CD4-positive, alpha-beta T cell treated with Interferon gamma for 1 hour (primary cell): ENCODE measurements at places on chromosomes 12 and 14.

GRCh38 chr14:68191567-68192321 lies 372.2 kb downstream of the RAD51B start:
- DNase-seq = no peak

DNA sequence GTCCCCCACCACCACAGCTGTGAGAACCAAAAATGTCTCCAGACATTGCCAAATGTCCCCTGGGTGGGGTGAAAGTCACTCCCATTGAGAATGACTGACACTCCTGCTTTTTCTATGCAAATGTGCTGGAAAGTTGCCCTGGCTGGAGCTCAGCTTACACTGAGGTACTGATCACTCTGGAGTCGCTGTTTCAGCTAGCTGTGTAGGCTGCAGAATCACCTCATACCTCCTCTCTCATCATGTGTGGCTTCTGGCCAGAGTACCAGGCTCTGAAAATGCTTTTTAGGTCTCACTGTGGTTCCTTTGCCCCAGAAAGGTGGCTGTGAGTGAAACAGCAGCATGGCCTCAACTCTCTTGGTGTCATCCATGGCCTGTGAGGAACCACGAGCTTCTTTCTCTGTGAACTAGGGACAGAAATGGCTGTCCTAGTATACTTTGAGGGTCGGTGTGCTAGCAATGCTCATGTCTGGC lies 414.4 kb downstream of the DPF3 start:
- DNase-seq = no peak

DNA sequence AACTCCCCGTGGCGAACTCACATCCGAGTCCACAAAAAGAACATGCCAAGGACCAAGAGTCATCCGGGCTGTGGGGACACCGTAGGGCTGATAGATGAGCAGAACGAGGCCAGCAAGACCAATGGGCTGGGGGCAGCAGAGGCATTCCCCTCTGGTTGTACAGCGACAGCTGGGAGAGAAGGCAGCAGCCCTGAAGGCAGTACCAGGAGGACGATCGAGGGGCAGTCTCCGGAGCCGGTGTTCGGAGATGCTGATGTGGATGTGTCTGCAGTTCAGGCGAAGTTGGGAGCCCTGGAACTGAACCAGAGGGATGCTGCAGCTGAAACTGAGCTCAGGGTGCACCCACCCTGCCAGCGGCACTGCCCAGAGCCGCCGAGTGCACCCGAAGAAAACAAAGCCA lies 50.7 kb downstream of the TBC1D30 start:
- no peak for DNase-seq

DNA sequence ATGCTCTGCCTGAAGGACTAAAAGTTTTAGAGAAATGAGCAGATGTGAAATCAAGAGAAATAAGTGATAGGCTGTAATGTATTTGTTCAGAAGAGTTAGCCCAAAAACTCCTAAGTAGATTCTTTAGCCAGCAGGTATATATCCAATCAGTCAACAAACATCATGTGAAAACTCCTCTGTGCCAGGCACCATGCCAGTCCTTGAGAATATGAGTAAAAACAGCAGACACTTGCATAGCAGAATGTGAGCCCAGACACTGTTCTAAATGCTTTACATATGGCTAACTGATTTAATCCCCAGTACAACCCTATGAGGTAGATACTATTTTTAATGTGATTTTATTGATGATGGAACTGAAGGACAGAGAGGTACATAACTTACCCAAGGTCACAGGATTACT lies 329.8 kb downstream of the PAWR start:
- no peak for DNase-seq

DNA sequence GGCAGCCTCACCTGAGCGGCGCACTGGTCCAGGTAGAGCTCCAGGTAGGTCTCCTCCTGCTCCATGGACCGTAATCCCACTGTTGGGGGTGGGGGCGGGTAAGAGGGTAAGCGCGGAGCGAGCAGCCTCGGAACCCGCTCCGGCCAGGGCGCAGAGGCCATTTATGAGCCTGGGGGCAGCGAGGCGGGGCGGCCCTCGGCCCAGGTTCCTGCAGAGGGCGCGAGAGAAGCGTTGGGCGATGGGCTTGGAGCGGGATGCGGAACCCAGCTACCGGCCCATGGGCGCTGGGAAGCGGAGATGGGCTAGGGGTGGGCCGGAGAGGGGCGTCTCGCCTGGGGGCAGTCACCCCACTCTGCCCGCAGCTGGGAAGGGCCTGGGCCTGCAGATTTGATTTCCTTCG lies at the start of gene TBPL2:
Gene TBPL2, minus strand, starts transcription at position 232 of the 400 bp plus-strand sequence. Its CDS starts 167 bp downstream, at position 65.
- no peak for DNase-seq

DNA sequence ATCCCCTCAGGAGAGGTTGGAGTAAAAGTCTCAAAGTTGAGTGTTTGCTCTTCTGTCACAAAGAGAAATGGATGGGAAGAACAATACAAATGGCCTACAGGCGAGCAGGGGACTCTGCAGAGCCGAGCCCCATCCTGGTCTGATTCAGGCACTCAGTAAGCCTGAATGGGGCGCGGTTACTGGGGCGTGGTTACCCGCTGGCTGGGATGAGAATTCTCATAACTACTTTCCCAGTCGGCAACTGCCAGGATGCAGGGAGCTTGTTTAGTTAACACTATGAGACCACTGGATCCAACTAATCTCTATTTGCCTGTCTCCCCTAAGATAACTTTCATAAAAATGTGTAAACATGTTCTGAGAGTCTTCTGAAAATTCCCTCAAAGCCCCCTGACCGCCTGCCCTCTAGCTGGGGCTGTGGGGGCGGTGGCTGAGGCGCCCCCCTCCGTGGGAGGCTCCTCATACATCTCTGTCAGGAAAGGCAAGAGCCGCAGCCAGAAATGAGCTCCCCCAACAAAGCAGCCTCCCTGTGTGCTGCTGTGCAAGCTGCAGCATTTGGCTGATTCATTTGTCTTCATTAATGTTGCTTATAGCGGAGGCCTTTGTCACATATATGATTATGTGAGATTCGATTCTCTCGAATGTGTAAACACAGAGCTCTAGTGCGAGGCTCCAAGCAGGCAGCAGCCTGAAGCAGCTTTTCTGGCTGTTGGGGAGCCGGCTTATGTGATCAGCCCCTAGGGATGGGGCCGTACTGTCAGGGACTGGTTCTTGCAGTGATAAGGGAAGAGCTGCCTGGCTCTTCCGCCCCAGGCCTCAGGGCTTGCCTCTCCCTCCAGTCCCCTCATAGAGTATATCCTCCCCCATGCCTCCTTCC lies 126.1 kb upstream of the ARHGAP5 start:
- DNase-seq = no peak

DNA sequence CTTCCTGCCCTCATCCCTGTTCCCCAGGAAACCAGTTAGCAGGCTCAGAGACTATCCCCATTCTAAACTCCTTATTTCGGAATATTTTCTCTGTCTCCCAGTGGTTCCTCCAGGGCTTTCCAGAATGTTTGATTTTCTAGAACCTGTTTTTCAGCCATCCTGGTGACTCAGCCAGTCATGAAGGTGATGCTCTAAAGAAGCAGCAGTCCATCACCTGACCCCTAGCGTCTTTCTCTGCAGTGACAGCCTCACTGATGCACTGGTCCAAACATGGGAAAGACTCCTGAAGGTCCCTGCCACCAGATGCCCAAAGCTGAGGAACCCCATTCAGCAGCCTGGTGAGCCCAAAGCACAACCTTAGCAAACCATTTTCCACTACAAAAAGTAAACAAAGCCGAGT lies 212.6 kb downstream of the PHETA1 start:
- DNase-seq = no peak

- no peak for DNase-seq
These were observed 48.5 kb downstream of the BAZ2A start for GRCh38 chr12:56581418-56582145.

DNA sequence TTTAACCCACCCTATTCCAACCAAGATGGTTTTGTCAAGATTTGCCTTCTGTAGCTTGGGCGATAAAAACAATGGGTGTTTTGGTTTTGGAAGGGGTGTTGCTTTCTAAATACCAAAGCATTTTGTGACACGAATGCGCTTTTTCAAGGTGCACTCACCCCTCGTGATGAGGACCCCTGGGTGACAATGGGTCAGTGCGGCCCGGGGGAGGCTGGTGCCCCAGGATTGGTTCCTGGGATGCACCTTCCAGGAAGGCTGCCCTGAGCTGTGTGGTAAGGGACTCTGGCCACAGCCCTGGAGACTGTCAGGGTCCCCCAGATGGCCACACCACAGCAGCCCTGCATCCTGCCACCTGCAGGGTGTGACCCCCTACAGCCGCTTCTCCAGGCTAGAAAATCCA lies 180.6 kb upstream of the MYL2 start:
- no peak for DNase-seq
